CD8-positive, alpha-beta memory T cell (primary cell): ENCODE measurements at places on chromosomes 1 and 21.

- no peak for DNase-seq
These were observed 797 bp upstream of the USP1 start for GRCh38 chr1:62436039-62436465.

- DNase-seq = no peak
These were observed 56.1 kb downstream of the HIVEP3 start for GRCh38 chr1:41862384-41863221.

GRCh38 chr1:44545961-44546360 is 128.3 kb downstream of the TMEM53 start:
- DNase-seq = no peak

DNA sequence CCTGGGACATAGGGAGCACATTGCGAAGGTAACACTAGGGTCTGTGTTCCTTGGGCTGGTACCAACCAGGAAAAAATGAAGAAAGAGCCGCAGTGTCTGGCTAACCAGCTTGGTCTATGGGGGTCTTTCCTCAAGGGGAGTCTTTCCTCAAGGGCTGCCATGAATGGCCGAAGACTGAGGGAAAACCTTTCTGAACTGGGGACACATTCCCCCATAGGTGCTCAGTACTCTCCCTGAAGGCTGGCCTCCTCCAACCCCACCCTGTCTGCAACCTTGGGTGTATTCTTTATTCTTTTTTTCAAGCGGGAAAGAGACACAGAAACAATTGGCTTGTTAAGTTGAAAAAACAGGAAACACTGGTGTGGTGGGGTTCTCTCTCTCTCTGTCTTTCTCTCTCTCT is 200.5 kb downstream of the BACH1 start:
- no peak for DNase-seq

GRCh38 chr1:61337981-61338848 is 255.9 kb downstream of the NFIA start:
- DNase-seq = no peak

DNA sequence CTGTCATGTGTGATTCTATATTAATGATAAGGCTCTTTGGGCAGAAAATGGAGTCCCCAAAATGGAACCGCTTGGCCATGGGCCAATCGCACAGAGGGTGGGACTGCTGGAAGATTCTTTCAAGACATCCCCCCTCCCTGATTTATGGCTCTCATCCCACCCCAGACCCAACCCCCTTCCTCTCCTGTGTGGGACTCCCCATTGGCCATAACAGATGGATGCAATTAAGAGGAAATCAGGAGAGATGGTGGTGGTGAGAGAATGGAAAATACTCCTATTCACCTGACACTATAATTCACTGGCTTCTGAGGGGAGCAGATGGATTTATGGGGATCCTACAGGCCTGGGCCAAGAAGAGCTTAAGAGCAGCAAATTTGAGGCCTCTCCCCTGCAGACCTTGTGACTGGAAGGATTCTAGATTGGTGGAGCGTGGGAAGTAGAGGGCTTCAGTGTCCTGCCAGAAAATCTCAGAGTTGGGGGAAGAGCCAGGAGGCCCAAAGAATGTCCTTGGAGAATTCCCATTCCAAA is 1.7 kb downstream of the IGFN1 start:
- no peak for DNase-seq

DNA sequence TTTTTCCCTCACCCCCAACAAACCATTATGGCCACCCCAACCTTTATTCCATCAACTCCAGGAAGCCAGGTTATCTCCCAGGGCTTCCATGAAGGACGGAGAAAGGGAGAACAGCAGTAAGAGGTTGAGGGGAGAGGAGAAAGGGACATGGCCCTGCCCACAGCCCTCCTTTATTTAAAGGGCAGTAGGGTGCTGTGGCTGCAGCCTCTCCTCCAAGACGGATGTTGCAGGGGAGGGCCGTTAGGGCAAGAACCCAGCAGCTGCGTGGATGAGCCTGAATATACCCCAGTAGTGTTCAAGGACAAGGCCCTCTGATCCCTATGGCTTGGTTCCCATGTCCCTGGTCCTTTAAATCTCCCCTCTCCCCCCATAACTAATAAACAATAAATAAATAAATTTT is 5.9 kb downstream of the RXFP4 start:
- no peak for DNase-seq

- DNase-seq = no peak
These were observed 38.9 kb upstream of the GREM2 start for GRCh38 chr1:240650877-240651276.

GRCh38 chr1:244405856-244406255 is 45.9 kb downstream of the ADSS2 start:
- DNase-seq = no peak

- no peak for DNase-seq
These were observed 22.7 kb downstream of the RAB3GAP2 start for GRCh38 chr1:220249522-220249921.

- DNase-seq = no peak
These were observed 61.5 kb upstream of the TTC34 start for GRCh38 chr1:2862814-2863647.

- no peak for DNase-seq
These were observed 62.1 kb upstream of the S1PR1 start for GRCh38 chr1:101174722-101175121.

DNA sequence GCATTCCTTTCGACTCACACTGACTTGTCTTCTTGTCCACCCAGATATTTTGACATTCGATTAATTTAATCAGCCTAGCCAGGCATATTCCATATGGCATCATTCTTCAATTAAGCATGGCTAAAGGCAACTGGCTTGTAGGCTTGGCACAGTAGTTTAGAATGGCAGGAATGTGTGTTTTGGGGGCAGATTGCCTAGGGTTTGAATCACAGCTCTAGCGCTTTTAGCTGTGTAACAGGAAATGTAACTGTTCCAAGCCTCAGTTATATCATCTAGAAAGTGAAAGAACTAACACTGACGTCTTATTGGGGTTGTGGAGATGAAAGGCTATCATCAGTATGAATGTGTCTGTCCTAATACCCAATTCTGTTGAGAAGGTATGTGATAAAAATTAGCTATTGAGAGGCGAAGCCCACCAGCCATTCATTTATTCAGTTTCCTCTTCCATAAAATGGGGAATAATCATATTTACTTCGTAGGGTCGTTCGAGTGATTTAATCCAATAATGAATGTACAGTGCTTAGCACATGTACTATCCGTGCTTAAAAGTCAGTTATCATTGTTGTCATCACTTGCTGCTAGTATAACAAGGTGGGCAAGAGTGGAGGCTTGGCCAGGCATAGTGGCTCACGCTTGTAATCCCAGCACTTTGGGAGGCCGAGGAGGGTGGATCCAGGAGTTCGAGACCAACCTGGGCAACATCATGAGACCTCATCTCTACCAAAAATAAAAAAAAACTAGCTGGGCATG is 41.6 kb upstream of the GRHL3 start:
- DNase-seq = no peak

DNA sequence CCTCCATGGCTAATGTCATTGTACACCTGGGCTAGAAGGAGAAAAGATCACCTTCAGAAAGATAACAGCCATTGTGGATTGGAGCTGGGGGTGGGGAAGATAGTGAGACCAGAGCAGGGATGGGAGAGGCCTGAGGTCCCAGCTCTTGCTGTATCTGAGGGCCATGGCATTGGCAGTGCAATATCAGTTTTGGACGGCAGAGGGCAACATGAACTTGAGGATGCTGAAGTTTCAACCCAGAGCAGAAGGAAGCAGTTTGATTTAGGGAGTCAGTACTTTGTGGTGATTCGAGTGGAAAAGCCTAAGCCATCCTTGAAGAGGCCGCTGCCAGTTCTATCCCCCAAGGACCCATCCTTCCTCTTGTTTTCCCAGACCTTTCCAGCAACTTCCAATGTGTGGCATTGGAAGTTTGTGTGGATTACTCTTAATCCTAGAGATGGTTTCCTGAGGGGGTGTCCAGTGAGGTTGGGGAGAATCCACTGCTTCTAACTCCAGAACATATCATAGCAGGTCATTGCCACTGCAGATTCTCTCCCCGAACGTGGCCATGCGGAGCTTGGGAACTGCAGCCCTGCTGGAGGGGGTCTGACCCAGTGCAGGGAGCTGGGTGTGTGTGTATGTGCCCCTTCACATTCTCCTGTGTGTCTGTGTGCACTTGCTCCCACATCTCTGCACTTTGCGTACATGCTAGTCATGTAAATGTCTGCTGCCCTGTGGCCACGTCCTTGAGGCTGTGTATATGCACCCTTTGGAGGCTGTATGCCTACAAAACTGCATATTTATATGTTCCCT is 24.1 kb downstream of the SLC26A9 start:
- DNase-seq = peak; percentile 22

- DNase-seq = no peak
These were observed 883.5 kb upstream of the ADGRL2 start for GRCh38 chr1:80917225-80917624.

DNA sequence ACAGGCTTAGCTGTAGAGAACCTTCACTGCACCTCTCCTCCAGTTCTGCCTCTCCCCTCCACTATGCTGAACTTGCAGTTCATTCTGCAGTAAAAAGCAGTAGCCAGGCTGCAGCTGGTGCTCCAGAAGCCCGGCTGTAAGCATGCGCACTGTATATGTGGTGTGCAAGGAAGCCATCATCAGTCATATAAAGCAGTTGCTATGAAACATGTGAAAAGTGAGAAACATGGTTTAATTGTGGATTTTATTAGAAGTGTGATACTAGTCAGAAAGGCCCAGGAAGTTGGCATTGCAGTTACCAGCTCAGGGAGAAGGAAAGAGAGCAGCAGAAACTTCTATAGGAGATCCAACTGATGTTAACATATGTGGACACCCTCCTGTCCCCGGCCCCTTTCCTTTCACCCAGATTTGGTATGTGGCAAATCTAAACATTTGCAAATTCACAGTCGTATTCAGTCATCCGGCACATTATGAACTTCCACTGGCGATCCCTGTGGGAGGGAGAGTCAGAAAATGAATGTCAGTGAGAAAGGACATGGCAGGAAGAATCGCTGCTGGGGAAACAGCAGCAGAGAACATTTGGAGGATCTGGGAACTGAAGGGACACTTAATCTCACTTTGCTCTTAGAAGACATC is 32.8 kb downstream of the DPT start:
- no peak for DNase-seq

- DNase-seq = peak; percentile 25
These were observed 9.9 kb upstream of the MTARC1 start for GRCh38 chr1:220776720-220777326.

- DNase-seq = peak; percentile 78
These were observed 37.6 kb downstream of the GALNT2 start for GRCh38 chr1:230104395-230105244.

GRCh38 chr1:23396380-23396779 is 26.7 kb upstream of the ZNF436 start:
- no peak for DNase-seq

DNA sequence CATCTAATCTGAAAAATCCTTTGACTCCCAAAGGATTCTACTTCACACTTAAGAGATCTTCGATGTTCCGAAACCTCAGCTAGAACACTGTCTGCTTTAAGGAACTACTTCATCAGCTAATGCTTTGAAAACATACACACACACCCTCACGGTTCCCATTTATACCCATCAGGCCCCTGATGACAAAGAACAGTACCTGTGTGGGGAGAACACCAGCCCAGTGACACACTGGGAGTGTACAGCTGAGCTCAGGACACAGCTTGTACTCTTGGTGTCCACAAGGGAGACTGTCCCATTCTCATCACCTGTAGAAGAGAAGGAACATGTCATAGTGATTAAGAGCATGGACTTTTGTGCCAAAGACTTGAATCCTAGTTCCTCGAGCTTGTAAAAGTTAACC is 6.6 kb downstream of the WDR77 start:
- no peak for DNase-seq

GRCh38 chr1:150141452-150141851 is 8.3 kb upstream of the PLEKHO1 start:
- DNase-seq = no peak

GRCh38 chr21:15379776-15380175 is 315.0 kb upstream of the NRIP1 start:
- DNase-seq = no peak

GRCh38 chr1:177190308-177190970 is 19.7 kb downstream of the BRINP2 start:
- no peak for DNase-seq

GRCh38 chr21:37269481-37269880 is 2.3 kb upstream of the VPS26C start:
- no peak for DNase-seq

- no peak for DNase-seq
These were observed 1.5 kb downstream of the PHGDH start for GRCh38 chr1:119713039-119713748.

DNA sequence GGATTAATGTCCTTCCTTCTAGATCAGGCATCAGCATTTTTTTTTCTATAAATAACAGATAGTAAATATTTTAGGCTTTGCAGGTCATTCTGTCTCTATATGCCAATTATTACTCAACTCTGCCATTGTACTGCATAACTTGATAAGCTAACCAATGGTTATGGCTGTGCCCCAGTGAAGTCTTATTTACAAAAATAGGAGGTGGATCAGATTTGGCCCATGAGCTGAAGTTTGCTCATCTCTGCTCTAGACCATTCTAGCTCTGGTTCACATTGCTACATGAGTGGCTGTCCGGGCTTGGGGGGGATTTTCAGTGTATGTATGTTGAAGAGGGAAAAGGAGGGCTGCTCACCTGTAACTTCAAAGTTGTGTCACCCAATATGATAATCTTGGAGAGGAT is 10.1 kb downstream of the RAB7B start:
- DNase-seq = no peak
